Urinary bladder (tissue), 4 donors: ENCODE measurements at places on chromosomes 1 and 21. TPM values are rescaled to one million over a fixed set of nuclear protein-coding genes. Genes with fewer than 3 reads are reported as not detected.

The DLGAP3 gene
- polyA plus RNA-seq: 0.29 TPM

GRCh38 chr1:221722254-221723017 lies 19.5 kb downstream of the DUSP10 start:
- no peak for DNase-seq

GRCh38 chr21:18550361-18550760 lies 146.8 kb upstream of the TMPRSS15 start:
- no peak for DNase-seq

DNA sequence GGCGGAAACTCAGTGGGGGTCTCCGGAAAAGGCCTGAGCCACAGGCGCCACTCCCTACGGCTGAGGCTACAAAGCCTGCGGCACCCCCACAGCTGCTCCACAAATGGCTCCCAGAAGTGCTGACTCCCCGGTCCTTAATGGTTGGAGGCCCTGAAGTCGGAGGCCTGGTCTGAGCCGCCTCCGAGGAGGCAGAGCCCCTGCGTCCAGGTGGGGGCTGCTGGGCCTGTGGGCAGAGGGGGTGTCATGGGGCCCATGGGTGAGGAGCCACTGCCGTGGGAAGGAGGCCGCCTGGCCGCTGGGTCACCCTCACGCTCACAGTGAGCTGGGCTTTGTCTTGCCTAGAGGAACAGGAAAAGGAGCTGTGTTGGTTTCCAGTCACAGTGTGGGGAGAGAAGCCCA lies 12.4 kb upstream of the COL18A1 start:
- DNase-seq: no peak

GRCh38 chr1:35223084-35223630 lies 30.2 kb upstream of the SFPQ start:
- no peak for DNase-seq

DNA sequence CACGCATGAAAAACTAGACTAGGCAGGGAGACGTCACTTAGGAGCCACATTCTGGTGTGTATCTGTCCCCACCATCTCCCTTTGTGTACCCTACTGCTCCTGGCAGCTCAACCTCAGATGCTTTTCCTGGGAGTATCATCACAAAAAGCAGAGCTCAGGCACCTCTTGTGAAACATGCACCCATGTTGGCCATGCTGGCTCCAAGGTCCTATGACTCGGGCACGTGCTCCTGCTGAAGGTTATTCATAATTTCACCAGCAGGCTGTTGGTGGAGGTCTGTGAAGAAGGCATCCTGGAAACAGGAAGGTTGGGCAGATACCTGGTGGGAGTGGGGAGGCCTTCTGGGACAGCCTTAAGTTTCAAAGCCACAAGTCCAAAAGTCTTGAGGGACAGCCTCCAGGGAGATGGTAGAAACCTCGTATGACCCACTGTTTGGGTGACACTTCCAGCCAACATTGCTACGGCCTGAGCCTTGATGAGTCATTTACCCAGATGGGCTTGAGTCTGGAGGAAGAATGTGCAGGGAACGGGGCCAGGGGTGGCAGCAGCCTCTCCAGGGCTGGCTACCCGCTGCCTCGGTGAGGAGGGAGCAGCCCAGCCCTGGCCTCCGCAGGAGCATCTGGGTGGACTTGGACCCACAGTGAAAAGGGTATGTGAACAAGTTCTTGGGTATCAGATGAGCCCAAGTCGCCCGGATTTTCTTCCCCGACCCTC lies 75.8 kb downstream of the PGBD5 start:
- DNase-seq: no peak

DNA sequence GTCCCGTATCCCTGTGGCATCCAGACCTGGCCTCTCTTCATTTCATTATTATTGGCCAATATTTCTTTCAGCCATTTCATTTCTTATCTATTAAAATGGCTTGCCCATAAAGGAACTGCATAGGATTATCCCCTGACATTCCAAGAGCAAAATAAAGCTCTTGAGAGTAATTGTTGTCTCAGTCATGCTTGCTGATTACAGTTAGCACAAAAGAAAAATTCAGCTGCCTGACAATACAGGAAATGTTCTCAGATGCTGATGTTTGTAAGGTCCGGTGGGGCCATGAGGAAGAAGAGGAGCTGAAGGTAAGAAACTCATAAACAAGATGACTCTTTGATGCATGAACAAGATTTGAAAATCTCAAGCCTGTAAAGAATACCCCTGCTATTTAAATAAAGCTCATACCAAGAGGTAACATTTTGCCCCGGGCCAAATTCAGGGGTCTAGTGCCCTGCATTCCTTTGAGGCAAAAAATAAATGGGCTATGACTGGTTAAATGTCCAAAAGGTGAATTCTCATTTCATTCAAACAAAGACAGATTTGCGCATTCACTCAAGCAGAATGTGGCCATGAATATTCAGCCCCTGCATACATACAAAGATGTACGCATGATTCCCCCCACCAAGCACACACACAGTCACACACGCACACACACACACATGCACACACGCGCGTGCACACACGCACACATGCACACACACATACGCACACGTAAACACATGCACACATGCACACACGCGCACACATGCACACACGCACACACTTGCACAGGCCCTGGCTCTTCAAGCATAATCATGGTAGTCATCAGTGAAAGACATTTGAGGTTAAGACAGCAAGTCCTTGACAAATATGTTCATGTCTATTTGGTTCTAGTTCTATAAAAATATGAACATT lies 44.8 kb downstream of the KCNJ15 start:
- DNase-seq: no peak

- DNase-seq: no peak
Observed at GRCh38 chr1:150479927-150480352, 7.3 kb upstream of the TARS2 start.

DNA sequence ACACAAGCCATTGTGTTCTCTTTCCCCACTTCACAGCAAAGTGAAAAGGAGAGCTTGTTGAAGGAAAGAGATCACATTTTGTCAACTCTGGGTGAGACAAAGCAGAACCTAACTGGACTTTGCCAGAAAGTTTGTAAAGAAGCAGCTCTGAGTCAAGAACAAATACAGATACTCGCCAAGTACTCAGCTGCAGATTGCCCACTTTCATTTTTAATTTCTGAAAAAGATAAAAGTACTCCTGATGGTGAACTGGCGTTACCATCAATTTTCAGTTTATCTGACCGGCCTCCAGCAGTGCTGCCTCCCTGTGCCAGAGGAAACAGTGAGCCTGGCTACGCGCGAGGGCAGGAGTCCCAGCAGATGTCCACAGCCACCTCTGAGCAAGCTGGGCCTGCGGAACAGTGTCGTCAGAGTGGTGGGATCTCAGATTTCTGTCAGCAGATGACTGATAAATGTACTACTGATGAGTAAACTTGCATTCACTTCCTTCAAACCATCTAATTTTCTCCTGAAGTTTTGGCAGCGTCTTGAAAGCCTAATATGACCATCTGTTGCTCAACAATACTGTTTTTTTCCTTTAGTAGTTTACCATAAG lies 43.7 kb downstream of the BACH1 start:
- DNase-seq: no peak

GRCh38 chr1:77536813-77537212 lies 145.6 kb downstream of the ZZZ3 start:
- no peak for DNase-seq
